Activated T-cell treated with anti-CD3 and anti-CD28 coated beads for 4 hours (primary cell): ENCODE measurements at places on chromosomes 3 and 15.

DNA sequence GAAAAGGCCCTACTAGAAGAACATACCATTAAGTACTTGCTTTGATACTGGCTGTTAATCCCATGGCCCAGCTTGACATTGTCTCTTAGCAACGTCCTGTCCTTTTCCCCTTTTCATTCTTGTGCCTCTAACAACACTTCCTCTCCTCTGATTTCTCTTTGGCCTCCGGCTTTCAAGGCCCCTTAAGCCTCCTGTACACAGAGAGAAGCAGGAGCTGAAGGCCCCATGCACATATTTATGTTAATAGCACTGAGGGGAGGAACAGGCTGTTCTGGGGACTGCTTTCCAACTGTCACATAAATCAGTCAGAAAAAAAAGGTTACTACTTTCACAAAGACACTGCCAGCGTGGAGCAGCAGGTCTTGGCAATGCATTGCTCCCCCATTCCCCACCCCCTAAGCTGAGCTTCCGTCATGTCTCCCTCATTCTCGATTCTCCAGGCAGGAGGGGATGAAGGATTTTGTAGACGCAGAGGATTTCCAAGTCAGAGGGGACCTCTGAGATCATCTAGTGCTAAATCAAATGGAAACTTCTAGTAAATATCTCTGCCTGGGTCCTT, 257.4 kb upstream of the ADAMTS9 start:
- DNase-seq = no peak

GRCh38 chr3:115876876-115877614, 253.7 kb downstream of the GAP43 start:
- no peak for DNase-seq

DNA sequence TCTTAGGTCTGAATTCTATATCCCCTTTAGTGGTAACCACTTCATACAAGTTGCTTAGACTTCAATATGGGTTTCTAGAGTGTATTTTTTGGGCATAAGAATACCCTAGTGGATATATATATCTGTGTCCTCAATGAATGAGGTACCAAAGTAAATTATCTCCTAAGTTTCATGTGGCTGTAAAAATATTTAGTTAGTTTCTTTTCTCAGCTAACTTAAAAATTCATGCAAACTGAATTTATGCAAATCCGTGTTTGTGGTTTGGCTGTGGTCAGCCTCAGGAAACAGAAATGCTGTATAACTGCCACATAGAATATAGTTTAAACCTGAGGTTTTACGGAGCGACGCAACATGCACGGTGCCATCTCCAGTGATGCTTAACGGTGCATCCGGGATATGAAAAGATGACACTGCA, 80.3 kb downstream of the PEX5L start:
- no peak for DNase-seq

GRCh38 chr15:60557191-60557618, 78.3 kb upstream of the ICE2 start:
- DNase-seq = no peak

GRCh38 chr3:63912768-63913588, 795 bp upstream of the SCAANT1 start:
- peak; percentile 36 for DNase-seq

DNA sequence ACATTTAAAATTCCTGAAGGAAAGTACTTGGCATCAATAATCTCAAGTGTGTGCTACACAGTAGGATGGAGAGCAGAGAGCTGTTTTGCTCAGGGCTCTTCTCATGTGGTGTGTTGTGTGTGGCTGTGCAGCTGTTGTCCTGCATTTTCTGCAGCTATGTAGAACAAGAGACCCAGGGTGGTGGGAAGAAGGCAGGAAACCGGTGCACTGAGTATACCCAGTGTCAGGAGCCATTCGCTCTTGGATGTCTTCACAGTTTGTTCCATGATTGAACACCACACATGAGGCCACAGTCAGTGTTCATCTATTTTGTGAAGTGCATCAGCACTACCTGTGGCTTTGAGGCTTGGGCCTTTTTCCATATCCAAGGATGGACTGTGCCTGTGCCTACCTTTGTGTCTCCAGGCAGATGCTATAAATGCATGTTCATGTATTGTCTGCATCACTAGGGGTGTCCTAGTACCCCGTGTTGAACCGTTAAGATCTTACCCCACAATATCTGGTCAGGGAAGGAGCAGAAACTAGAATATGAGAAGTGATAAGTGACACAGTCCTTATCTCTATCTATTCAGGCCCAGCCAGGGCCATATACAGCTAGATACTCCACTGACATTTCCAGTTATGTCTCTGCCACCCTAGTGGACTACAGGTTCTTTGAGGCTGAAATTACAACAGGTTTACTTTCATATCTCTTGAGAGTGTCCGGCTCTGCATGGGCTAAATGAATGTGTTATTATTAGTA, 194.3 kb downstream of the NR2F2 start:
- DNase-seq = no peak

DNA sequence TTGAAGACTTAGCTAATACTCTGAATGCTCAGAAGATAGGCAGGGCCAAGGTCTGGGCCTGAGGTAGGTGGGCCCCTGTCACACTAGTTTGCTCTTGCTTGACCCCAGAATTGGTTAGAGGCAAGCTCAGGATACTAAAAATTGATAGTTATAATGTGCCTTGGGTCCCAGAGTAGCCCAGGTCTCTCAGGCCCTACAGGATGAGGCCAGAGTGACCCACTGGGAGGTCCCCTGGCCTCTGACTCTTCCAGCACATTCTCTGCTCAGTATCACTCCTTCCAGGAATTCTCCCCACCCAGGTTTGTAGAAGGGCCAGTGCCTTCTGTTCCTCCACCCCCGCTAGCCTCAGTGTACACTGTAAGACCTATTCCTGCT, 667 bp upstream of the KLHDC8B start:
- DNase-seq = no peak

GRCh38 chr15:42082823-42083604, 11.3 kb downstream of the PLA2G4D start:
- DNase-seq = no peak

DNA sequence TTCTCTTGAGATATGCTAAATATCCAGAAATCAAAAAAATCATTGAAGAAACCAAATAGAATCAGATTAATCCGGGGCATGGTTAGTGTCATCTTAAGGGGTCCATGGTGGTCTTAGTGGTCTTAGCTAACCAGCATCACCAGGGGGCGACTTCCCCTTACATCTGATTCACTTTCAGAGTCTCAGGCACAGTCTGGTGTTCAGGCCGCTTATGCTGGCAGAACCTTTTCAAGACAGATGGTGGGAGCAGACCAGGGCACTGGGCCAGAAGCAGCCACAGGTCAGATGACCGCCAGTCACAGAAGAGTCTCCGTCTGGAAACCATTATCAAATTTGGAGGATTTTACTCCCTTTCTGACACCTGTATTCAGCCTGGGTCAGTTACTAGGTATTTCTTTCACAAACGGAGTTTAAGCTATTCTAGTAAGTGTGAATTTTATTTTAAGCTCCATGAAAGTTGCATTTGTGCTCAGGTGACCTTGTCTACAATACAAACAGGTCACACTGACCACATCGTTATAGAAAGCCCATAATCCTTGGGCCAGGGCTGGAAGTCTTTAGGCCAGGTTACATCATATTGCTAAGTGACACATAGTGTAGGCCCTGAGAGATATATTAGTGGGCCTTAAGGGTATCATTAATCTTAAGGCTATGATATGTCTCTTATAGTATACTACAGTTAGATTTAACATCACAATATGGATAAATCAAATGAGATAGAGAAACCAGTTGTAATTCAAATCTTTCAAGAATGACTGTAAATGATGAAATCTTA, 365.5 kb downstream of the GBE1 start:
- no peak for DNase-seq

GRCh38 chr3:65953301-65953812, 85.4 kb downstream of the MAGI1 start:
- no peak for DNase-seq

- DNase-seq = no peak
Measured at GRCh38 chr3:58651276-58651675, 15.3 kb downstream of the FAM3D start.

DNA sequence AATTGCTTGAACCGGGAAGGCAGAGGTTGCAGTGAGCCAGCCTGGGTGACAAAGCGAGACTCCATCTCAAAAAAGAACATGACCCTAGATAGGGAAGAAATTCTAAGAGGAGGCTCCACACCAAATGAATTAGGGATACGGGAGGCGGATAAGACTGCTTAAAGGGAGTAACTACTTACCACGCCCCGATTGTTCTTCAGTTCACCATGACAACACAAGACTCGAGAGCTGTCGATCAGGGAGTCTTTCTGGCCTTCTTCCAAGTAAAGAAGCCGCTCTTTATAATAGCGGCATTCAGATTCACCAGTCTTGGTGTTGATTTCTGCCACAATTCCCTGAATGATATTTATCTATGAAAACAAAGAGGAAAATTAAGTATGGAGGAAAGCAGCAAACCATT, 53.9 kb upstream of the TASOR start:
- no peak for DNase-seq
